T-helper 22 cell (primary cell): ENCODE measurements at places on chromosomes 4 and X.

DNA sequence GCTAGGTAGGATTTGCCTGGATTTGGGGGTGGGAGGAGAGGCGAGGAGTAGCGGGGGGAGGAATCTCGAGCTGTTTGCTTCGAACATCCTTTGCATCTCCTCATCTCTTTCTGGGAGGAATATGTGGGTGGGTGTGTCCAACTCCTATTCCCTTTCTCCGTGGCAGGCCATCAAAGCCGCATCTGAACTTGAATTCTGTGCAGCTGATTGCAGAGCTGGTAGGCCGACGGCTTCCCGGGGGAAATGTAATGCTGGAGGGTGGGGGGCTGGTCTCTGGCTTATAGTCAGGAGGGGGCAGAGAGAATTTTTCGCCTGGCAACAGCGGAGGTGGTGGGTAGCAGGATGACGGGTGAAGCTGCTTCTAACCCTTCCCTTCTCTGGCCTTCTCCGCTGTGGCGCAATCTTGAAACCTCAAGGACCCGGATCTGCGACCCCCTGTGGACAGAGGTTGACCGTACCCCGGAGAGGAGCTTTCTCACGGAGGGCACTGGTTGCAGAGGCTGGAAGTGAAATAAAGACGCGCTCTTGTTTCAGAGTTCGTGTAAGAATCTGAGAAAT lies 628 bp downstream of the ZCCHC12 start:
- DNase-seq, result no peak

DNA sequence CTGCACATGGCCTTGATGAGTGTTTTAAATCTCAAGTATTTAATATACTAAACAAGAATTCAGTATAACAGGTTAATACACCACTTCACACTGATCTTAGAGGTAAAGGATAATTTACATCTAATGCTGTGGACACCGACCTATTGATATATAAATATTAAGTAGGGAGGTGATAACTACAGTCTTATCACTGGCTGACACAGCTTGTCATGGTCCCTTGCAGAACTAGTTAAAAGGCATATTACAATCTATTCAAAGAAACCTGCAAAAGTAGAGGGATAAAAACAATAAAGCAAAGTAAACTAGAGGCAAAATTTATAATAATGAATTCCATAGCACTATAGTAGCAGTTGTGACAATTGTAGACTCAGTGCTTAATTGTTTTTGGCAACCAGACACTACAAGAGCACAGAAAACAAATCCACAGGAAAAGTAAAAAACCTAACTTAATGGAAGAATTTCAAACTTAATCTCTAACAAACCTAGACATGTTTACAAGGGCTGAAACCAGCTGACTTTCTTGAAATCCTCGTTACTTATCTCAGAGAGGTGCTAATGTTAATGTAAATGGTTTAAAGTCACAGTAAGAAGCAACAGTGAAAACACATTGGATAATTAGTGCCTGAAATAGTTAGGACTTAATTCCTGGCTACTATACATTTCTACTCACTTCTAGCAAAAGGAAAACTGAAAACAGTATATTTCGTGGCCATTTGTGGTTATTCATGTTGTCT lies 25.0 kb downstream of the MFAP3L start:
- DNase-seq, result no peak

DNA sequence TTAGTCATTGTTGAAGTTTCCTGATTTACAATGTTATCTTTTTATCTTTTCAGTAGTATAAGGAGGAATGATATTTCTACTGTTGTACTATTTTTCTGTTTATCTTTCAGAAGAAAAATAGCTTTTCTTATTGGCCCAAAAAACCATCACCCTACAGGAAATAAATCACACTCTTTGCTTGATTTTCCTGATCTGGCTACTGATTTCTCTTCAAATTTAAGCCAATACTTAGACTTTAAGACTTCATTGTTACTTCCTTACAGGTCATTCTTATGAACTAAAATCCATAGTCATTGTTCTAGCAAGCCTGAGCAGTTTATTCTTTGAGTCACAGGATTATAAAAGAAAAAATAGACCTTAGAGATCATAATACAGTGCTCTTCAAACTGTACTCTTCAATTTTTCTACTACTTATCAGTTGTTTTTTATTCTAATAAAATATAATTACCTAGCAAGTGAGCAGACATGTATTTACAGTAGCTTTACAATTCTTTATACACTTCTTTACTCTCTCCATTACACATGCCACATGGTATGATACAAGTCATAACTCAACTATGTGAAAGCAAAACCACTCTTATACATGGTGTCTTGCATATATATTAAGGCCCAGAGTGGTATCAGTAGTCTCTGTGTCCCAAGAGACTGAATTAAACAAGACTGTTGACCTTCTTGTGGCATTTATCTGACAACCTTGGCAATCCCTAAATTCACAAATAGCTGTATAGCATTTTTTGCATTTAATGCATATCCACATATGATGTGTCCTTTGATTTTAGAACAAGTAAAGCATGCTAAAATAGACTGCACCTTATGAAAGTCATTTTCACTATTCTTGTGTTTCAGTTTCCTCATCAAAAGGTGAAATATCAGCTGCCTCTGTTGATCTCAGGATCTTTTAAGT lies 47.9 kb downstream of the TET2 start:
- no peak for DNase-seq

DNA sequence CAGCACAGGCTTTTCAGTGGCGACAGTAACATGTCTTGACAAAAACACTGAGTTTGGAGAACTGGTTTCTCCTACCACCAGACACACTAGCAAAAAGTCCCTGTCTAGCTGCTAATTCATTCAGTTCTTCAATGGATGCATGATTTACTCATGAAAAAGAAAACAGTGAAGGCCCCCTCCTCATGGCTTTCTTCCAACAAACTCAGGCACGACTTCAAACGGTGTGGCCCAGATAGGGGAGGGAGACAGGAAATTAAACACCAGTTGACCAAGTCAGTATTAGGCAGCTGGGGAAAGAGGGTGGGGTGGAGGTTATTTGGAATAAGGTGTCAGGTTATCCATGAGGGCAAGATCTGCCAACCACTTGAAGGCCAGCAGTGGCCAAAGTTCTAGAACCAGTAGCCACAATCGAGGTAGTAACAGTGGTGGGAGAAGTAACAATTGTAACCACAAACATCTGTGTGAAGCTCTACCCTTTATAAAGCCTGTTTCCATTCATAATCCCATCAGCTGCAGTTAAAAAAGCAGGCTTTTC lies 60.2 kb downstream of the SEPSECS start:
- DNase-seq, result no peak
